ENCODE measurements at places on chromosomes 1 and 21.

DNA sequence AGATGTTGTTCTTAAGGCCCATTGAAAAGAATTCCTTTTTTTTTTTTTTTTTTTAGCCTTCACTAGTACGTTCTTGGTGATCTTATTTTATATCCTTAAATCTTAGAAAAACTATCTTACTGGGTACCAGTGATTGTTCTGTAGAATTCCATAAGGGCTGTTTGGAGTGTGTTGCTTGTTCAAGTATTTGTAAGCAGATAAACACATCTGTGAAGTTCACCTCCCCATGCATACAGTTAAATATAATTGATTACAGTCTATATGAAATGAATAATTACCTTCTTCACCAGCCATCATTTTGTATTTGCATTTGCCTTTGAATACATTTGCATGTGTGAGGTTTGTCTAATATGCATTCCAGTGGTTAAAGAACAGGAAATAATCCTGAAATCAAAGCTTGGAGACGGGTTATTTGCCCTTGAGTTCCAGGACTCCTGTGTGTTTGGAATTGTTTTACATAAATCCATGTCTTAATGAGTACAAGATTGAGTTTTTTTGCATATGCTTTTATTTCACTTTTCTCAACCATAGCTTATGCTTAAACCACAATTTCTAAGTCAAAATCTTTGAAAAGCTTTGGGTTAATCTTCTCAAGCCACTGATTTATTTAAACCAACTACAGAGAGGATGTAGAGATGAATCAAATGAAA is 73.1 kb downstream of the VPS13D start:
- no peak for DNase-seq

- DNase-seq = no peak
These were observed 30.5 kb upstream of the COA6 start for GRCh38 chr1:234342774-234343173.

GRCh38 chr1:211761400-211761799 is 69.2 kb downstream of the LPGAT1 start:
- no peak for DNase-seq

GRCh38 chr21:45460611-45461368 is 55.8 kb downstream of the COL18A1 start:
- DNase-seq = peak; percentile 90

- DNase-seq = no peak
These were observed 22.1 kb upstream of the EFNA1 start for GRCh38 chr1:155105604-155106011.

DNA sequence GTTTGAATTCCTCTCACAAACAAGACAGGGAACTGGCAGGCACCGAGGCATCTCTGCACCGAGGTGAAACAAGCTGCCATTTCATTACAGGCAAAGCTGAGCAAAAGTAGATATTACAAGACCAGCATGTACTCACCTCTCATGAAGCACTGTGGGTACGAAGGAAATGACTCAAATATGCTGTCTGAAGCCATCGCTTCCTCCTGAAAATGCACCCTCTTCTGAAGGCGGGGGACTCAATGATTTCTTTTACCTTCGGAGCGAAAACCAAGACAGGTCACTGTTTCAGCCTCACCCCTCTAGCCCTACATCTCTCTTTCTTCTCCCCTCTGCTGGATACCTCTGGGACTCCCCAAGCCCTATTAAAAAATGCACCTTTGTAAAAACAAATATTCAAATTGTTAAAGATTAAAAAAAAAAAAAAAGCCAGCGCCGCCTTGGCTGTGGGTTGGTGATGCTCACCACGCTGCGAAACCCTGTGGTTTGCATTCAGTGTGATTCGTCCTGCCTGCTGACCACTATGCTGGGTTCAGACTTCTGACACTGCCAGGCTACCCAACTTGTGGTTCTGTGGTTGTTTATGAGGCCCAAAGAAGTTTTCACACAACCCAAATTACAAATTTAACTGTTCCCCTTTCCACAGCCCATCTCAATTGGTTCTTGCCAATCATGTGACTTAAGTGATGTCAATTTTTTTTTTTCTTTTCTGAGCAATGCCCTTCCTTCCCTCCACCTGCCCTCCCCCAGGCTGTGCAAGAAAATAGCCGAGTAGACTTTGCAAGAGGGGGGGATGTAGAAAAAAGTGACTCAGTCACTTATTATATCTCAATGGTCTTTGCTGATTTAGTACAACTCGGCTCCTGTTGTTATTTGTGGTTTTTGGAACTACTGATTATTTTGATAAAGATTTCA is at the start of gene RUNX1:
TSS of gene RUNX1 (minus strand) at position 597 of the 912 bp plus-strand sequence.
- DNase-seq = peak; percentile 67

DNA sequence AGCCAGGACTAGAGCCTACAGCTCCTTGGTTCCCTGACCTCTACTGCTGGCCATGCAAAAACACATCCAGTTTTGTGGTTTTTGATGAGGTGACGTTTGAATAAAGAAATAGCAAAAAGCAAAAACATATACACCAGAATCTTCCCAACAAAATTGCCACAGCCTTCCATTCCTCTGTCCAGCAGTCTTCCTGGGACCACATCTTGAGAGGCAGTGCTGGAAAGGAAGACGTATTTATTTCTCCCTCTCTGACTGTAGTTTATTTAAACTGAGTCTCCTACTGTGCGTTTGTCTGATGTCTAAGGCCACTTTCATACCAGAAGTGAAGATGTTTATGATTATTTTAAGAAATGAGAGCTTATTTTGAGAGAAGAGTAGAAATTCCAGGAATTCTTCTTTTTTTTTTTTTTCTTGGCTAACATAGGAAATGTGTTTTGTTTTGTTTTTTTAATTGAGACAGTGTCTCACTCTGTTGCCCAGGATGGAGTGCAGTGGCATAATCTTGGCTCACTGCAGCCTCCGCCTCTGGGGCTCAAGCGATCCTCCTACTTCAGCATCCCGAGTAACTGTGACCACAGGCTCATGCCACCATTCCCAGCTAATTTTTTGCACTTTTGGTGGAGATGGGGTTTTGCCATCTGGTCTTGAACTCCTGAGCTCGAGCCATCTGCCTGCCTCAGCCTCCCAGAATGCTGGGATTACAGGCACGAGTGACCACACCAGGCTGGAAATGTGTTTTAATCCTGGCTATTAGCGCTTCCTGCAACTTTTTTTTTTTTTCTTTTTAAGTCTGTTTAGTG is 118.5 kb downstream of the ITSN1 start:
- peak; percentile 66 for DNase-seq

DNA sequence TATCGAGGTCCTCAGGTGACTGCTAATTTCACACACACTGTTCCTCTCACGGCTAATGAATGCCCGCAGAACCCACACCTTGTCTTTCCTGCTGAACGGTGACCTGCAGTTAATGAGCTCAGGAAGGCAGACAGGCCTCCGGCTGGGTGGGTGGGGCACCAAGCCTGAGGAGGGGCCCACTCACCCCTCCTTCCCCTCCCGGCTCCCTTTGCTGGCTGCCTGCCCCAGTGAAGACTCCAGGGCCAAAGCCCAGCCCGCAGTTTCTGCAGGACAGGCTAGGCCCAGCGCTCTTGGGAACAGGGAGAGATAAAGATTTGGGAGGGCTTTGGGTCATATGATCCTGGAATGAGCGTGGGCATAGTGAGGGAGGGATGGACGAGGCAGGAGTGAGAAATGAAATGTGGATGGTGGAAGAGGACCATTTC is 26.4 kb downstream of the FOXO6 start:
- DNase-seq = peak; percentile 14

GRCh38 chr1:200179126-200179780 is 151.7 kb downstream of the NR5A2 start:
- DNase-seq = peak; percentile 36

DNA sequence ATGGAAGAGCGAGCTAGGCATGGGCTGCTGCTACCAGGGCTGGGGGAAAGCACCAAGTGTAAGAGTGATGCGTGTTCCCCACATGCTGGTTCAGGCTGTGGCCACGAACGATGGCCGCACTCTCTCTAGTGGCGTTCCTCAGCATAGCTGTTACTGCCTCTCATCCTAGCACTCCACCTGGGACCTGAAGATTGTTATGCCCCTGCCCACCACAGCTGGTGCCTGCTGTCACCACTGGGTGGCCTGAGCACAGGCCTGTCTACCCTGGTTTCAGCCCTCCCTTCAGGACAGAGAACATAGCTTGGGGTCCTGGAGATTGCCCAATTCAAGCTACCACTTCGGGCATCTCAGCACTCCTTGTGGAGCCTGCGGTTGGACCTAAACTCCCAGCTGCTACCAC is 80.1 kb upstream of the PDC start:
- no peak for DNase-seq

DNA sequence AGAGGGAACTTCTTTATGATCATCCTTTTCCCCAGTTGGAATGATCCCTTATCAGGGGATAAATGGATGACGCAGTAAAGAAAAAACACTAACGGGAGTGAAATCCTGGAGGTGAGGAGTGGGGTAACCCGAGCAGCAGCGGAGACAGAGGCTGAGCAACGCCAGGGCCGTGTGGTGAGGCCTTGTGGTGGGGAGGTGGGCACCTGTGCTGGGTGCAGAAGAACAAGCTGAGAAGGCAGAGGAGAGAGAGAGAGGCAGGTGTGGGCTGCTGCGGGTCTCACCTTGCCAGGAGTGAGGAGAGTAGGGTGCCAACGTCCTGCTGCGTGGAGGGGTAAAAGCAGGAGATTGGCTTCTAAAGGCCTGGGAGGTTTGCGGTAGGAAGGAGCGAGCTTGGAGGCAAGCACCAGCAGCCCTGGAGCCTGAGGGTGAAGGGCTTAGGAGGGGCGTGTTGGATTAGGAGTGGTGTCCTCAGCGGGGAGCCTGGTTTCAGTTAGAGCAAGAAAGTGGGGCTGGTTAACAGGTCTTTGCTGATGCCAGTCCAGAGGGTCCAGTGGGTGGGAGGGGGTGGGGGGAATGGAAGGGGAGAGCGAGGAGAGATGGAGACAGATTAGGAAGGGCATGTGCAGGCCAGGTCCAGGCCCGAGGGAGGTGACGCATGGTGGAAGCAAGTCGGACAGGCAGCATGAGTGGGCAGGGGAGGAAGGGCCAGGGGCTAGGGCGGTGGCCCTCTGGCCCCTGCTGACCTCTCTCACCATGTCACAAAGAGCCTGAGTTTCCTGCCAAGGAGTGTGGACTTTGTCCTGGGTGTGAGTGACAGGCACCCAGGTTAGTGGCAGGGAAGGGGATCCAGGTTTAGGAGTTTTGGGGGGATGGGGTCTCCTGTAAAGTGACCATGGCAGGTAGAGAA is 36.7 kb upstream of the LHX4 start:
- DNase-seq = no peak

DNA sequence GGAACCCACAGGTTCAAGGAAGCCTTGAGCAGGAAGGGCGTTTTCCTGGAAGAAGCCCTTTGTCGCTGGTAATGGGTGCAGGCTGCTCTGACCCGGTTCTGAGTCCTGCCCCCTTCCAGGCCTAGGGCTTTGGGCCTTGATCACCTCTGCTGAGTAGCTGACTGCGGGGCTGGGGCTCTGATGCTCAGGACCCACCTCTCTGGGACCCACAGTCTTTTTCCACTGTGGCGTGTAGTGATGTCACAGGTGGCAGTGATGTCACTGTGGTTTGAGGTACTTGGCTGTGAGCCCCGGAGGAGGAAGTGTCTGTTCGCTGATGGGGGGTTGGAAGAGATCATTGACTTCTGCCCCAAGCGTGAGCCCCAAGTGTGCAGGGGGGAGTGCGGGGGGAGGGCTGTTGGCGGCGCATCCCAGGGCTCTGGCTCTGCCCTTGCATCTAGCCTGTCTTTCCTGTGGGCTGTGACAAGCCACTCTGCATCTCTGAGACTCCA is 6.9 kb downstream of the TNFRSF1B start:
- no peak for DNase-seq

- no peak for DNase-seq
These were observed 8.1 kb downstream of the GBP7 start for GRCh38 chr1:89167590-89168230.

- DNase-seq = no peak
These were observed 255.7 kb upstream of the FMN2 start for GRCh38 chr1:239835946-239836440.

GRCh38 chr21:39381009-39381408 is 32.1 kb upstream of the HMGN1 start:
- DNase-seq = no peak

GRCh38 chr1:55500601-55501000 is 285.4 kb upstream of the USP24 start:
- peak; percentile 5 for DNase-seq

DNA sequence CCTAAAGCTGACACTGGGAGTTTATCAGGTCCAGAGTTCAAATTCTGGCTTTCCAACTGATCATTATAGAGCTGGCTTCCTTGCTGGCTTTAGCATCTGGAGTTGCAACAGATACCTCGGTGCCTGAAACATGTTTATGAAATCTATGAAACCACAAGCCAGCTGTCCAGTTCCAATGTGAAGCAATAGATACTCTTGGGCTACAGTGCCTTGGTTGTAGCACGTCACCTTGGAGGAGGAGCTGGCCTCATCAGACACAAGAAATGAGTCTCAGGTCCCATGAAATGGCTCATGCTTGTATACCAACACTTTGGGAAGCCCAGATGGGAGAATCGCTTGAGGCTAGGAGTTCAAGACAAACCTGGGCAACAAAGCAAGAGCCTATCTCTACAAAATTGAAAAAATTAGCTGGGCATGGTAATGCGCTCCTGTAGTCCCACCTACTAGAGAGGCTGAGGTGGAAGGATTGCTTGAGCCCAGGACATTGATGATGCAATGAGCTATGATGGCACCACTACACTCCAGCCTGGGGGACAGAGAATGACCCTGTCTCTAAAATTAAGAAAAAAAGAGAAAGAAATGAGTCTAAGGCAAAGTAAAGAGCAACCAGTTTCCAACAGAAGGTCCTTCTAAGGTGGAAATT is 132.5 kb upstream of the ZNF648 start:
- DNase-seq = no peak

DNA sequence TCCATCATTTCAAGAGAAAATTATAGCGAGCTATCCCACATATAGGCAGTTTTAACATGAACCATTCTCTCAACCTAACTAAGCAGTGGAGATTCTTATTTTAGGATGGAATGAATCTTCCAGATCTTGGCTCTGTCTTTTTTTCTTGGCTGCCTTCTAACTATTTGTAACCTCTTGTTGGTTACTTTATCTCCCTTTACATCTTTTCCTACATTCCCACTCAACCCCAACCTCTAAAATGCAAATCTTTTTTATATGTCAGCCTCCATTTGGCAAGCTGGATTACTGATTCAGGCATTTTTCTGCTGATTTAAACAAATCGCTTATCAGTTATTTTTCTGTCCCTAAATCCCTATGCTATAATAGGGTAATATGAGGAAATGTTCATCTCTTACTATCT is 46.9 kb upstream of the LHX8 start:
- no peak for DNase-seq

DNA sequence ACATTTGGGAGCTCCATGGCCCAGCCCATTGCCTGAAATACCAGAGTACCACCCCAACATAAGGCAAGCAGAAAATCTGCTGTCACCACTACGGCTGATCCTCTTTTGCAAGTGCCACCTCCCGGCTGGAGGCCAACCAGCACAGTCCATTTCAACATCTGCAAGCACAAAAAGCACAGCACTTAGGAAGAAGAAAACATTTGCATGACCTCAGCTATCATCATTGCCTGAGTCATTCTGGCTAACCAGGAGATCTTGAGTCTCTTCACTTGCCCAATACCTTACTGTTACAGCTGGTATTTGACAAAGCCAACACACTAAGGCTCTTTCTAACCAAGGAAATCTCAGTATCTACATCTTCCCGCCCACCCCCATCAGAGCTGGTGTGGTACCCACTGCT is 55.9 kb downstream of the NEK7 start:
- DNase-seq = peak; percentile 90
